GM06990 (cell line): ENCODE measurements at places on chromosomes 11 and 22.

DNA sequence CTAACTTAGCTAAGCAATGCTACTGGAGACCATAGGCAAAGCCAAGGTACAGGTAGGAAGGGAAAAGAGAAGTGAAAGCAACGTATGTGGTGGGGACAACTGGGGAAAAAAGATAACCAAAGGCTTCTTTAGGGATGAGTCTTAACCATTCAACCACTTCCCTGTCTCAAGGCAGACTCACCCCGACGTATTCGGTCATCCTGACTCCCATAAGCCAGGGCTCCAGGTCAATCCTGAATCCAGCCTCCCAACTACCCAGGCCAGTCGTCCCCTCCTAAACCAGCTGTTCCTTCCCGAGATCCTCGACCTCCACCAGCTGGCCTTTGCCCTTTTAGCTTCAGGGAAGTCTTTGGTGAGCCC lies 330 bp downstream of the ACP2 start:
- DNase-seq = no peak

DNA sequence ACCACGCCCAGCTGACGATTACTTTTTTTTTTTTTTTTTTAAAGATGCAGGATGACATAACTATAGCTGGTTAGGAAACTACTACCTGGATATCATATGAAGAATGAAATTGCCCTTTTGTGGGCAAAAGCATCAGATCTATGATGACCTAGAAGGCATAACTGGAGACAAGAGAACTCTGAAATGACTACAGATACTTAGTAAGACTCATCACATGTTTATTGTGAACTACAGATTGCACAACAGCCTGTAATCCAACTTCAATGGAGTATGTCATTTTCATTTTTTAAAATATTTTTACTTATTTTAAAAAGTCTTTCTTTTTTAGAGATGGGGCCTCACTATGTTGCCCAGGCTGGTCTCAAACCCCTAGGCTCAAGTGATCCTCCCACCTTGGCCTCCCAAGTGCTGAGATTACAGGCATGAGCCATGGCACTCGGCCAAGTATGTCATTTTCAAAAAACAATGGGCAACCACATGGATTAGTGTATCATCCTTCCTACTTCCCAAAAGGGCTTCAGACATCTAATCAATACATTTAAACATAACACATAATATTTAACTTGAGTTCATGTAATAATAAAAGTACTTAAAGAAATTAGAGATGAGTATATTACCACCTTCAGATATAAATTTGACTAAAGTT lies 3.3 kb downstream of the MTMR2 start:
- no peak for DNase-seq

GRCh38 chr22:37262346-37262745 lies 18.3 kb upstream of the RAC2 start:
- no peak for DNase-seq

DNA sequence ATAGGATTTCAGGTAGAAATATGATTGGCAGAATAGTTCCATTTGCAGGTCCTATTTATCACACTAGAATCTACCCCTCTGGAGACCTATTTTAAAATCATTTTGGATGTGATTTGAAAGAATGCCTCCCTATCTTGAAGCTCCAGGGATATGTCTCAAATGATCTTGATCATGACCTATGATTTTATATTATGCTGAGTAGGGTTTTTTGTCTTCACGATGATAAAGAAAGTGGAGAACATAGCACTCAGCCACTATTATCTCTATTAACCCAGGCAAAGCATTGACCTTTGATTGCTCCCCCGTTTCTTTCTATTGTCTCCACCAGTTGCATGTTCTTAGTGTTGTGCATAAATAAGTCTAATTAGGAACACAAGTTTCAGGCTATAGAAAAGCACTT lies 307.9 kb downstream of the BLID start:
- no peak for DNase-seq

DNA sequence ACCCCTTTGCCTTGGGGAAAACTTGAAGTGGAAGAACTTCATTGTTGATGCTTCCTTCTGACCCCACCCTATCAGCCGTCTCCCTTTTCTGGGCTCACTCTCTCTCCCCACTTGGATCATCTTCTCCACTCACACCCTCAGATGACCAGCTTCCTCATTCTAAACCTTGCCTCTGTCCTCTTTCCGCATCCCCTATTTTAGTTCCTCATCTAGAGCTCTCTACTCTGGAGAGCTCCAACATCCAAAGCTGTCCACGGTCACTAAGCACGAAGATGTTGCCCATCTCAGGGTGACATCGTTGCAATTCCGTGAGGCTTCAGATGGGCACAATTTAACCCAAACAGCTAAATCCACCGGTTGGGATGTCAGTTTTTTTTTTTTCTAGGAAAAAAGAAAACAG lies 31.6 kb upstream of the ME3 start:
- DNase-seq = no peak

DNA sequence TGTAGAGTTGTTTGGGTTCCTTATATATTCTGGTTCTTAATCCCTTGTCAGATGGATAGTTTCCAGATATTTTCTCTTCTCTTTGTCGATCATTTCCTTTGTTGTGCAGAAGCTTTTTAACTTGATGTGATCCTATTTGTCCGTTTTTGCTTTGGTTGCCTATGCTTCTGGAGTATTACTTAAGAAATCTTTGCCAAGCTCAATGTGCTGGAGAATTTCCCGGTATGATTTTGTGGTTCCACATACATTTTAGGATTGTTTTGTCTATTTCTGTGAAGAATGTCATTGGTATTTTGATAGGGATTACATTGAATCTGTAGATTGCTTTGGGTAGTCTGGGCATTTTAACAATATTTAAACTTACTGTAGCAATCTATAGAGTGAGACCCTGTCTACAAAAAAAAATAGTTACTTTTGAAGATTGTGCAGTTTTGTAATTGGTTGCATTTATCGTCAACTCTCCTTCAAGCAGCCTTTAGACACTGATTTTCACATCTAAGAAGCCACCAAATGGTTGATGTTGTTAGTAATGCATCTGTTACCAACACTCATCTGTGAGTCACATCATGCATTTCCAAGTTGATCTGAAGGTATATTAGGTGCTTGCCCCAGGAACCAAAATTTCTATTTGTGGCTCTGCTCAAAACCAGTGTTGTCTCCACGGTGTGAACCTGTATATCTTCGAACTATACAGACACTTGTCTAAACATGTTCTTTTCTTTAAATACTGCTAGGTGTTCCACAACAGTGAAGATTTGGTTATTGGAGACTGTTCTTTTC lies 21.4 kb downstream of the XRCC6 start:
- no peak for DNase-seq

DNA sequence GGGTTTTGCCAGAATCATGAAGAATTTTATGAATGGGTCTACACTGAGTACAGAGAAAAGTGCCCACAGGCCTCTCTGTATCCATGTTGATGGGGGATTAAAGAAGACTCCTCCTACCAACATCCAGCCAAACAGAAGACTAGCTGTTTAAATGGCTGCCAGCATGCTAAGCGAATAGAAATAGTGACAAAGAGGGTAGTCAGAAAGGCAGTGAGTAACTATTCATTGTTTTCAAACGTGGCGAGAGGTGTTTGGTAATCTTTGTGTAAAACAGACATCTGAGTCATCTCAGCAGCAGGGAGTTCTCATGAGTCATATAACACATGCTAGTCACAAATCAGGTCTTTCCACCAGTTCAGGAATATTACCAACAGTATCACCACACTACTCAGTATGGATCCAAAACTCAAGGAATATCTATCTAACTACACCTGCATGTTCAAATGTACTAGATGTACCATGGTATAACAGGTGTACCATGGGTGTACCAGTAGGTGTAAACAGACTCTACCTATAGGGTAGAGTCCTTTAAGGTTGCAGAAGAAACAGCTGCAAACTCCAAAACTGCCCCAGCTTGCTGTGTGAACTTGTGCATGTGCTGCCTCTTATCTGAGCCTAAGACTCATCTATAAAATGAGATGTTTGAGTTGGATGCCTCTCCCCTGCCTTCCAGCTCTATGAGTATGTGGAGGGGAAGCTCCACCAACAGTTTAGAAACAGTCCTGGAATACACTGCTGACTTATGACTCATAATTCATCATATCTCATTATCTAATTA lies 82.0 kb downstream of the SLC1A2 start:
- DNase-seq = no peak

DNA sequence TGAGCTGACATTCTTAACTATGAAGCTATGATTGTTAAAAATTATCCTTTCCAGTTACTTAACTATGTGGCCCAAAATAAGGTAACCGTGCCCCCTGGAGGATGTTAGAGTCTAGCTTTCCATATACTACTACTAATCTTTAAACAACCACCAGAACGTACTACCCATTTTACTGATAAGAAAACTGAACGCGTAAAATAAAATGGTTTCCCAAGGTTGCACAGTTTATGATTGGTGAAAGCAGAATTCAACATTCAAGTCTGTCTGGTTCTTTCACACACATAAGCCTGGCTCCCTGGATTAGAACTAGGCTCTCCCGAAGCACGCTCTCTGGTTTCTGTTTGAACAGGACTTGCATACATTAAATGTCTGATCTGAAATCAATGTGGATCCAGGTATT lies 437.8 kb upstream of the CCDC90B start:
- no peak for DNase-seq

DNA sequence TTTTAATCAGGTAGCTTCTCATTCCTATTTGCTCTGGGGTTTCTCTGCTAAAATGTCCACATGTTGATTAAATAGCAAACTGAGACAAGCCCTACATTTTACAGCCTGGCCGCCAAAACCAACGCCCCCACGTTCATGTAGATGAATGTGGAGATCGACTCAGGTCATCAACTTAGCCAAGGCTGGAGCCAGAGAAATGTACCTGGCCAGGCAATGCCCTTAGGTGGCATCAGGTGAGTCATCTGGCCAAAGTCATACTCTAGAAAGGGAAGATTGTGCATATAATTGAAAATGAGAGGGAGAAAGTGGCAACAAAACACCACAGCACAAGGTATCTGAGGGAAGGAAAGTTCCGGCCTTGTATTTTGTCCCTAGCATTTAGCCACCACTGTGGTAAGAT lies 37.1 kb upstream of the CCDC89 start:
- no peak for DNase-seq

DNA sequence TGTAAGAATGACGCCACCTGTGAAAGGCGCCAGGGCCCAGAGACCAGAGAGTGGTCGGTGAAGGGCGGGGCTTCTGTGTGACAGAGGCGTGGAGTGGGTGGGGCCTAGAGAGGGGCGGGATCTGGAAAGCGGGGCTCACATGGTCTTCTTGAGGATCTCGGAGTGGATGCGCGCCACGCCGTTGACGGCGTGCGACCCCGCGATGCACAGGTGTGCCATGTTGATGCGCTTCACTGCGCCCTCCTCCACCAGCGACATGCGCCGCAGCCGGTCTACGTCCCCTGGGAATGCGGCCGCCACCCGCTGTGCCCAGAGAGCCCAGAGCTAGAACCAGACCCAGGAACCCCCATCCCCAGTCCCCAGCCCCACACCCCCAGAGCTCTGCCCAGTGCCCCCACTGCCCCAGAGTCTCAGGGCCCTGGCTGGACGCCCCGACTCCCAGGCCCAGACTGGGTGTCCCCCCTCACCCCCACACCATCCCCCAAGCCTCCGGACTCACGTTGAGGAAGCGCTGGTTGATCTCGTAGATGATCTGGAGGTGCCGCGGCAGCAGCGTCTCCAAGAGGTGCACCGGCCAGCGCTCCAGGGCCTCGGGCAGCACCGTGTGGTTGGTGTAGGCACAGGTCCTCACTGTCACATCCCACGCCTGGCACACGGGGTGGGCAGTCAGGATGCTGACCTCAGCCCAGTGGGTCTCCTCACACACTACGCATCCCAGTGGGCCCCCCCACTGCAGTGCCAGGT lies 6.2 kb downstream of the PYGM start:
- DNase-seq = no peak

DNA sequence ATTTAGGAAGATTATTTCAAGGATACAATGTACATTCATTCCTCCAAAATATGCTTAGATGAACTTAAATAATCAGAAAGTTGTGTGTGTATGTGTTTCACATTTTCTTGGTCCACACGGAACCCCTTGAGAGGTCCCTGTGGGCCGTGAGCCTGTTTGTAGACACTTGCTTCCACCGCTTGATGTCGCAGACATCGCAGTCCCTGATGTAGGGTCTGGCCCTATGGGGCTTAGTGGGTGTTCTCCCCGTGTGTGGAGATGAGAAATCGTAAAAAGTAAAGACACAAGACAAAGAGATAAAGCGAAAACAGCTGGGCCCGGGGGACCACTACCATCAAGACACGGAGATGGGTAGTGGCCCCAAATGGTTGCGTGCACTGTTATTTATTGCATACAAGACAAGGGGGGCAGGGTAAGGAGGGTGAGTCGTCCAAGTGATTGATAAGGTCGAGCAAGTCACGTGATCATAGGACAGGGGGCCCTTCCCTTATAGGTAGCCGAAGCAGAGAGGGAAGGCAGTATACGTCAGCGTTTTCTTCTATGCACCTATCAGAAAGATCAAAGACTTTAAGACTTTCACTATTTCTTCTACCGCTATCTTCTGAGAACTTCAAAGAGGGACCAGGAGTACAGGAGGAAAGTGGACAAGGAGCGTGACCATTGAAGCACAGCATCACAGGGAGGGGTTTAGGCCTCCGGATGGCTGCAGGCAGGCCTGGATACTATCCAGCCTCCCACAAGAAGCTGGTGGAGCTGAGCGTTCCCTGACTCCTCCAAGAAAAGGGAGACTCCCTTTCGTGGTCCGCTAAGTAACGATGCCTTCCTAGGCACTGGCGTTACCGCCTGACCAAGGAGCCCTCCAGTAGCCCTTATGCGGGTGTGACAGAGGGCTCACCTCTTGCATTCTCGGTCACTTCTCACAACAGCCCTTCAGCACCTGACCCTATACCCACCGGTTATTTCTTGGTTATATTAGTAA lies 1.2 kb upstream of the APOBEC3C start:
- DNase-seq = no peak

DNA sequence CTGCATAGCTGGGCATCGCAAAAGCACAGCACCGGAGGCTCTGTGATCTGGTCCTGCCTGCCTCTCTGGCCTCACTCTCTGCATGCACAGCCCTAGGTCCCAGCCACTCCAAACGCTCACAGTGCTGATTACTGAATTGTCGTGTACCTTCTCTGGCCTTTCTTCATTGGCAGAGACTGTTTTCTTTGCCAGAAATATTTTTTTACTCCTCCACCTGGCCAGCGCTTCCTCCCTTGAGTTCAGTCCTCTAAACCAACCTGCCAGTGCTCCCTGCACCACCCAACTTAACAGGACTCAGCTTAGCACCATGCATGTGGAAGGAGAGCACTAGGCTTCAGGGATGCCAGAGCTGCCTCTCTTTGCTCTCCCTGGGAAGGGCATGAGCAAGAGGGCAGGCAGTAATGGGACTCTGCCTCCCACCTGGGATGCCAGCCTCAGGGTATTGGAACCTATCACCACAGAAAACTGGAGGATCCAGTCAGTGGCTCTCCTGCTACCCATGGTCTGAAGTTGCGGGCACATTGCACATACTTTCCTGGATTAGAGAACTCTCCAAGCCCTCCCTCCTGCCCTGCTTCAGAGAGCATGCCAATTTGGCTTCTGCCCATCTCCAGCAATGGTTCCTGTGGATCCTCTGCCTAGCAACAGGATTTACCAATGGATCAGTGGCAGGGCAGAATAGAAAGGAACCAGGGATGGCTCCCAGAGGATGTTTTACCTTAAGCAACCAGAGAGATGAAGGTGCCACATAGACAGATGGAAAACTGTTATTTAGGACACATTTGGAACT lies 37.0 kb upstream of the GNAZ start:
- no peak for DNase-seq

- no peak for DNase-seq
Measured at GRCh38 chr11:16395601-16396000, 39.3 kb upstream of the SOX6 start.
